ENCODE measurements at places on chromosomes 12 and 14. TPM values are rescaled to one million over a fixed set of nuclear protein-coding genes. Genes with fewer than 3 reads are reported as not detected.

Gene TMEM63C
- under 0.01 TPM for total RNA-seq

Gene RFC5
- 28.8 TPM for total RNA-seq

Gene NPFF
- total RNA-seq, result not detected

Gene FOXA1
- total RNA-seq, result not detected

Gene CYP27B1
- 0.19 TPM for total RNA-seq

Gene GALNT16
- total RNA-seq, result 2.5 TPM

Gene CMA1
- total RNA-seq, result not detected

Gene MAP3K9
- total RNA-seq, result under 0.01 TPM

Gene SELPLG
- 0.85 TPM for total RNA-seq

Gene OTX2
- not detected for total RNA-seq

Gene TAS2R8
- total RNA-seq, result not detected

Gene CCDC38
- total RNA-seq, result under 0.01 TPM

Gene OTOGL
- 0.28 TPM for total RNA-seq

Gene RAB15
- 1.7 TPM for total RNA-seq

Gene KLHDC1
- 1.9 TPM for total RNA-seq

All from regular cardiac myocyte (primary cell).